Thymus (tissue), 14 donors: ENCODE measurements at places on chromosomes 12 and 14. TPM values are rescaled to one million over a fixed set of nuclear protein-coding genes. Genes with fewer than 3 reads are reported as not detected.

The HPD gene
- 0.19 TPM for total RNA-seq

GRCh38 chr12:12518919-12519318 lies 43.7 kb downstream of the DUSP16 start:
- H3K4me3 ChIP-seq: no peak overlapping the region
- no peak overlapping the region for H3K27ac ChIP-seq
- H3K27me3 ChIP-seq: no peaks in the 10 kb centered on the region
- DNase-seq: no peak

GRCh38 chr12:53065975-53066931 lies 12.9 kb downstream of the SPRYD3 start:
- no peak for DNase-seq
- peaks cover 51% of the 10 kb centered on the region for H3K36me3 ChIP-seq
- no peak overlapping the region for H3K4me3 ChIP-seq
- H3K27ac ChIP-seq: no peak overlapping the region
- no peaks in the 10 kb centered on the region for H3K4me1 ChIP-seq
- no peaks in the 10 kb centered on the region for H3K27me3 ChIP-seq

DNA sequence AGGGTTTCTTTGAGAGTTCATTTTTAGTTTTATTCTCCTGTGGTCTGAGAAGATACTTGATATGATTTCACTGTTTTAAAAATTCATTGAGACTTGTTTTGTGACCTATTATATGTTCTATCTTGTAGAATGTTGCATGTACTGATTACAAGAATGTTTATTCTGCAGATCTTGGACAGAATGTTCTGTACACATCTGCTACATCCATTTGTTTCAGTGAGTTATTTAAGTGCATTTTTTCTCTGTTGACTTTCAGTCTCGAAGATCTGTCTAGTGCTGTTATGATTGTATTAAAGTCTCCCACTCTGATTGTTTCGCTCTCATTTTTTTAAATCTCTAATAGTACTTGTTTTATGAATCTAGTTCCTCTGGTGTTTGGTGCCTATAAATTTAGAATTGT lies 1319.8 kb downstream of the TMEM121 start:
- peaks cover 13% of the 10 kb centered on the region for H3K4me1 ChIP-seq
- peak overlapping the region; percentile 87 for H3K27ac ChIP-seq
- no peak for DNase-seq
- H3K27me3 ChIP-seq: no peaks in the 10 kb centered on the region

- peak overlapping the region; percentile 56 for H3K4me3 ChIP-seq
- peaks cover 19% of the 10 kb centered on the region for H3K36me3 ChIP-seq
- H3K27ac ChIP-seq: no peak overlapping the region
- H3K27me3 ChIP-seq: peaks cover 22% of the 10 kb centered on the region
- DNase-seq: no peak
- peaks cover 13% of the 10 kb centered on the region for H3K4me1 ChIP-seq
These were observed 604 bp upstream of the ARHGEF25 start for GRCh38 chr12:57610554-57611107.

- H3K27ac ChIP-seq: no peak overlapping the region
- no peaks in the 10 kb centered on the region for H3K4me1 ChIP-seq
- DNase-seq: no peak
- H3K4me3 ChIP-seq: no peak overlapping the region
- no peaks in the 10 kb centered on the region for H3K27me3 ChIP-seq
These were observed 107.1 kb downstream of the MYRFL start for GRCh38 chr12:69932154-69932553.

The MEG3 gene
- 12.6 TPM for total RNA-seq

- H3K27ac ChIP-seq: no peak overlapping the region
- no peaks in the 10 kb centered on the region for H3K36me3 ChIP-seq
- DNase-seq: no peak
These were observed 466.9 kb downstream of the FUT8 start for GRCh38 chr14:65879248-65880009.

DNA sequence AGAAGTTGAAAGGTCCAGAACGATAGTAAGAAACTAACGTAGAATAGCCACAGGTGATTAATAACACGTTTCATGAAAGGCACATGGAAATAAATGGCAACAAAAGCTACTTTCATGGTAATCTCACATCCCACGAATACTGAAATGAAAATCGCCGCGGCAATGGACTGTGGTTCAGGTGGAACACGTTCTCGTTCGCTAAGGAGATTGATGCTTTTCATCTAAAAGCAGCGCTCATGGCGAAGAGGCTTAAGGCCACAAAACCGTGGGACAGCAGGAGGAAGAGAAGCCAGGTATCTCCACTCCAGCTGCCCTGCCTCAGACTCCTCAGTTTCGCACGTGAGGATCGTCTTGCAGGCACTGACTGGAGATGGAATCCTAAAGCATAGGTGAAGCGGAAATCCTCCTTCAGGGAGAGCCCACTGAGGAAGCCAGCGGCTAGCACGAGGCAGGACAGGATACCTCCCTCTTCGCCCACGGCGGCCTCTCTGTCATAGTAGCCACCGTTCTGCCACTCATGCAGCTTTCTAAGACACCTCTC lies 696 bp upstream of the GPHN start:
- H3K27ac ChIP-seq: peak overlapping the region; percentile 79
- H3K27me3 ChIP-seq: peaks cover 24% of the 10 kb centered on the region
- H3K4me1 ChIP-seq: peaks cover 11% of the 10 kb centered on the region
- H3K36me3 ChIP-seq: no peaks in the 10 kb centered on the region
- DNase-seq: no peak

The STYK1 gene
- total RNA-seq: 0.33 TPM

The REC8 gene
- total RNA-seq: 17.7 TPM

DNA sequence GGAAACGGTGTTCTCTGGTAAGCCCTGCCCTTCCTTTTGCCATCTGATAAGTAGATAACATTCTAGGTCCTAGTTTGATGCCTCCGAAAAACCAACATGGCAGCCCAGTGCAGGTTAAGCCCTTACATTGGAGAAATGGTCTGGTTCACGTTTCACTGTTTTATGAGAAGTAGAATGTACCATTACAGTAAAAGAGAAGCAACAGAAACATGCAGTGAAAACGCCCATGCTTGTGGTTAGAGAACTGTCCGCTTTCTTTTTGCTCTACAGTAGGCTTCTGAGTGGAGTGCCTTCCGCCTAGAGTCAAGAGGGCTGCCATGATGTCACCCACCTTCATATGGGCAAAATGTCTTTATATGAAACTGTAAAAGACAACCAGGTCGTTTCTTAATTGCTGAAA lies 190.4 kb upstream of the BCL2L14 start:
- peaks cover 58% of the 10 kb centered on the region for H3K4me1 ChIP-seq
- H3K27ac ChIP-seq: no peak overlapping the region
- H3K36me3 ChIP-seq: peaks cover 24% of the 10 kb centered on the region
- H3K4me3 ChIP-seq: no peak overlapping the region

GRCh38 chr14:90739318-90740068 lies 76.7 kb downstream of the TTC7B start:
- H3K27ac ChIP-seq: no peak overlapping the region
- H3K4me3 ChIP-seq: no peak overlapping the region
- no peaks in the 10 kb centered on the region for H3K36me3 ChIP-seq
- no peaks in the 10 kb centered on the region for H3K4me1 ChIP-seq
- no peaks in the 10 kb centered on the region for H3K27me3 ChIP-seq

DNA sequence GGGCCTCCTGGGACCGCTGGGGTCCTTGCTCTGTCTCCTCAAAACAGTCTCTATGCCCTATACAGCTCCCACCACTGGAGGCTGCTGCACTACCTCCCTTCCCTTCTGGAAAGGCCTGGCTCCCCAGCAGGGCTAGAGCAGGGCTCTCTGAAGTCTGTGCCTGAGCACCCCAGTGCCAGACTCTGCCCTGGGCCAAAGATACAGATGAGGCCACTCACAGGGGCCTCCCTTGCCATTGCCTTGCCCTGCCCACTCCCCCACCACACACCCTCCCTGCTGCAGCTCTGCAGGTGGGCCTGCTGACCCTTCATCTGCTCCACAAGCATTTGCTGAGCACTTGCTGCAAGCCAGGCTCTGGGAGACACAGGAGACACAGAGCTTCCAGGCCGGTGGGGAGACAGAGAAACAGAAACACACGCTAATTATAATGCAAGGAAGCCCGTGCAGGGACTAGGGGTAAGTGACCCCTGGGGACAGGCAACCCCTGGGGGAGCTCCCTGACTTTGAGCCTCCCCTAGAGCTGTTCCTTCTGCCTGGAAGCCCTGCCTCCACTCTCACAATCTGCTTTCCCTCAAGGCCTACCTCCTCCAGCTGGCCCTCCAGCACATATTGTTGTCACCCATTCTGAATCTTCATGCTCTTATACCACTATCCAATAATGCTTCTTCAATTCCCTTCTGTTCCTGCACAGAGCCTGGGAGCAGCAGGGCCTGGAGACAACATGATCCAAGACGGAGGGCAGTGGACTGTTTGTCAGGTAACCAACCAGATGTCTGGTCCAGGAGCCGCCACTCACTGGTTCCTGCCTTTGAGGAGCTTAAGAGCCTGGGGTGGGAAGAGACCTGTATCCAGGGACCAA lies 32.6 kb upstream of the PNMA1 start:
- peaks cover 7% of the 10 kb centered on the region for H3K36me3 ChIP-seq
- peaks cover 87% of the 10 kb centered on the region for H3K4me1 ChIP-seq
- H3K4me3 ChIP-seq: no peak overlapping the region
- H3K27me3 ChIP-seq: no peaks in the 10 kb centered on the region

The ENDOU gene
- total RNA-seq: 0.14 TPM

The NRL gene
- 3.4 TPM for total RNA-seq

DNA sequence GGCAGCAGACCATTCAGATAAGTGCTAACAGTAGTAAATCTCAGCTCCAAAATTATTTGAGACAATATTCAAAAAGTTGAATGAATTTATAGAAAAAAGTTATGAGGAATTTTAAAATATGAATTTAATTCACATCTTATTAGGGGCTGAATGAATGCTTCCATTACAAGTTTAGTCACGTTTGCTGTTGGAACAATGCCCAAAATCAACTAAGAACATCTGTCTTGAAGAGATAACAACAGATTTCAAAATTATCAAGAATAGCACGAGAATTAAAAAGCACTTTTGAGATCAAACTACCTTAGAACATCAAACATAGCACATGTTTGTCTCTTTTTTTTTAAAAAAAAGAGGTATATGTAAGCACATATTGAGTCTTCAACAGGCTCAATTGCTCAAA lies 115.4 kb upstream of the PPFIA2 start:
- H3K27me3 ChIP-seq: no peaks in the 10 kb centered on the region
- no peak overlapping the region for H3K4me3 ChIP-seq

DNA sequence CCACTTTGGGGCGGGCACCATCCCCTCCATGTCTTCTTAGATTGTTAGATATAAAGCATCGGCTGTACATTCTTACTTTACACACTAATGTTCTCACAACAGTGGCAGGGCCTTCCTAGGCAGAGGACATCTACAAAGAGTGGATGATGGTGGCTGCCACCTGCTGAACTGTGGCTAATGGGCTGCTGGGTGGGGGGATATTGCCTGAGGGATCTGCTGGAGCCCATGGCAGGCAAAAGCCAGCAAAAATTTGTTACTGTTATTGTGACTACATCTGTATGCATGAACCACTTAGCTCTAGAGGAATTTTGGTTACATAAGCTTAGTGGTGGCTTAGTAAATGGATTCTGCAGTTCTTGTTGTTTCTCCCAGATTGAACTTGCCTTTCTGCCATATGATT lies 52.6 kb downstream of the DIP2B start:
- no peak overlapping the region for H3K27ac ChIP-seq
- peaks cover 6% of the 10 kb centered on the region for H3K36me3 ChIP-seq
- no peaks in the 10 kb centered on the region for H3K4me1 ChIP-seq
- no peaks in the 10 kb centered on the region for H3K27me3 ChIP-seq

The ERO1A gene
- 17.5 TPM for total RNA-seq

- DNase-seq: peak; percentile 24
- no peaks in the 10 kb centered on the region for H3K36me3 ChIP-seq
- H3K27ac ChIP-seq: no peak overlapping the region
- H3K27me3 ChIP-seq: no peaks in the 10 kb centered on the region
- H3K4me3 ChIP-seq: no peak overlapping the region
These were observed 41.1 kb downstream of the PRB3 start for GRCh38 chr12:11228296-11228879.

- no peaks in the 10 kb centered on the region for H3K27me3 ChIP-seq
- H3K4me3 ChIP-seq: no peak overlapping the region
- H3K36me3 ChIP-seq: no peaks in the 10 kb centered on the region
- no peaks in the 10 kb centered on the region for H3K4me1 ChIP-seq
These were observed 337.2 kb downstream of the NPAS3 start for GRCh38 chr14:33275879-33276278.

The KICS2 gene
- total RNA-seq: 4.4 TPM

GRCh38 chr14:23601845-23602180 lies 23.2 kb upstream of the JPH4 start:
- DNase-seq: no peak
- no peak overlapping the region for H3K27ac ChIP-seq
- H3K27me3 ChIP-seq: no peaks in the 10 kb centered on the region
- no peaks in the 10 kb centered on the region for H3K36me3 ChIP-seq
- H3K4me3 ChIP-seq: no peak overlapping the region

The HEATR5A gene
- total RNA-seq: 10.9 TPM

GRCh38 chr12:40017488-40017887 lies 88.4 kb downstream of the SLC2A13 start:
- H3K4me1 ChIP-seq: no peaks in the 10 kb centered on the region
- H3K36me3 ChIP-seq: no peaks in the 10 kb centered on the region
- H3K27me3 ChIP-seq: no peaks in the 10 kb centered on the region
- no peak overlapping the region for H3K4me3 ChIP-seq
- H3K27ac ChIP-seq: no peak overlapping the region

The SLC7A7 gene
- 10.7 TPM for total RNA-seq

The PRH2 gene
- 0.80 TPM for total RNA-seq

The GLIPR1L1 gene
- total RNA-seq: not detected

DNA sequence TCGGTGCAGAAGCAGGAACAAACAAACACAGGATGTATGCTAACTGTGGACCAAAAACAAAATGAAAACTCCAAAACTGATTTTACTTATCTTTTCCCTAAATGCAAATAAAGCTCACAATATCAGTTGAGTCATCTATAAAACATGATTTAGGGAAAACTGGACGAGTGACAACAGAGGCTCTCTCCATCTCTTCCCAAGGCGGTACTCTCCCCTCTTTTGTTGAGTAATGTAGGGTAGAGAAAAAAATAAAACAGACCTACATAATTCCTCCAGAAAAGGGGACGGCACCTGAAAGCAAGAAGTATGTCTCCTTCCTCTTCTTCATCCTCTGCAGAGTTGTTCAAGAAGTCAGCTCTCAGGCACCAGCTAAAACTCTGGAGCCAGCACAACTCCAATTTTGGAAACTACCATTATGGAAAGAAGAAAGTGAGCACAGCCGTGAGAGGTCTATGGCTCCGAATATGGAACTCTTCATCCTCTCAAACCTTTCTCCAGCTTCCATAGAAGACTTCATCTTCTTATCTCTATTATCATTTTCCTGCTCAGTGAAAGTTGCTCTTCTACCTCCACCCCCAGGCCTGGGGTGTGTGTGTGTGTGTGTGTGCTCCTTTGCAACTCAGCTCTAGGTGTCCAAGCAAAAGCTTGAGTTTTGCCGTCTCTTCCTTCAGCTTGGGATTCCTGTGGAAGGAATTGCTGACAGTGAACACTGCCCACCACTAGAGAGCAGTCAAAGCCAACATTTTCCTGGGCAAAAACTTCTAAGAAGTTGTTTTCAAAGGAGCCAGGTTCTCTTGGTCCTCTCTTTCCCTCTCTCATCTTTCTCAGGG lies 155.4 kb downstream of the DIO2 start:
- no peaks in the 10 kb centered on the region for H3K4me1 ChIP-seq
- no peaks in the 10 kb centered on the region for H3K27me3 ChIP-seq
- DNase-seq: peak; percentile 2
- no peaks in the 10 kb centered on the region for H3K36me3 ChIP-seq
- H3K4me3 ChIP-seq: no peak overlapping the region

GRCh38 chr12:117662620-117663395 lies 301.4 kb upstream of the NOS1 start:
- DNase-seq: no peak
- no peak overlapping the region for H3K4me3 ChIP-seq
- H3K27ac ChIP-seq: no peak overlapping the region
- no peaks in the 10 kb centered on the region for H3K36me3 ChIP-seq
